ENCODE measurements at places on chromosomes 7 and 10.

DNA sequence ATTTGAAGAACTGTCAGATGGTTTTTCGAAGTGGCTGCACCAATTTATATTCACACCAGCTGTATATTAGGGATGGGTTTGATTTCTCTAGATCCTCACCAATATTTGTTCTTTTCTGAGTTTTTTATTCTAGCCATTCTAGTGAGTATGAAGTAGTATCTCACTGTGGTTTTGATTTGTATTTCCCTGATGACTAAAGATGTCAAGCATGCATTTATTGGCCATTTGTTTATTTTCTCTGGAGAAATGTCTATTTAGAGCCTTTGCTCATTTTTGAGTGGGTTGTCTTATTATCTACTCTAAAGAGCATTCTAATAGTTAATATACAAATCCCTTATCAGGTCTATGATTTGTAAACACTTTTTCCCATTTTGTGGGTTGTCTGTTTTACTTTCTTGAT is 123.9 kb downstream of the PCLO start:
- H3K27me3 ChIP-seq: no peaks in the 10 kb centered on the region
- no peaks in the 10 kb centered on the region for H3K36me3 ChIP-seq
- no peak overlapping the region for H3K4me3 ChIP-seq
- H3K27ac ChIP-seq: no peak overlapping the region
- H3K4me1 ChIP-seq: no peaks in the 10 kb centered on the region

- peaks cover 2% of the 10 kb centered on the region for H3K4me1 ChIP-seq
- DNase-seq: no peak
- no peak overlapping the region for H3K4me3 ChIP-seq
- H3K27ac ChIP-seq: no peak overlapping the region
- H3K36me3 ChIP-seq: no peaks in the 10 kb centered on the region
Measured at GRCh38 chr7:54813398-54813797, 54.4 kb upstream of the SEC61G start.

DNA sequence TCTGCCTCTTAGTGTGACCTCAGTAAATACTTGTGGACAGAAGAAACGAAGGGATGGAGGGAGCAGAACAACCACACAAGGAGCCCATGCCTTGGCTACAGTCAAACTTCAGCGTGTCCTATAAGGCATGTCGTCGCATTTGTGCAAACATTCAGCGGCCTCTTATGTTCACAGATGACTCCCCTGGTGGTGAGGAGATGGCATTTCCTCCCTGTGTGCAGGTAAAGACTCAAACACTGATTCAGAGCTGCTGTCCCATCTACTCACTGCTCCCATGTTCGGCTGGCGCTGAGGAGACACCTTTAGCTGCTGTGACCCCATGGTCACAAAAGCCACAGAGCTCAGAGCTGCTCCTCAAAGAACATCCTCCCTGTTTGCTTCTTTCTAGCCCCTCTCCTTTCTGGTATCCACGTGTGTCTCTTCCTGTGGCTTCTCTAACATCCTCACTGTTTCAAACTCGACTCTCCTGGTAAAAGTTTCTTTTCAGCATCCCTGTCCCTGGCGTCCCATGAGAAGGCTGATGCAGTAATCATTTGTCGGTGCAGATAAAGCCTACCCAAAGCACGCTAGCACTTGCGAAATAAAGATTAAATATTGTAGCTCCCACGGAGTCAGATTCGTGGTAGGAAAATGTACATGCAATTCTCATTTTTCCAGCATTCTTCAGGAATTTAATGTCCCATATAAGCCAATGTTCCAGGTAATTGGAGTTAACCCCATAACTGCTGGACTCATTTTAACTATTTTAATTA is 124.9 kb upstream of the NEBL start:
- peaks cover 11% of the 10 kb centered on the region for H3K36me3 ChIP-seq
- peak; percentile 60 for DNase-seq
- H3K27me3 ChIP-seq: no peaks in the 10 kb centered on the region
- no peak overlapping the region for H3K4me3 ChIP-seq

- H3K4me1 ChIP-seq: no peaks in the 10 kb centered on the region
- H3K27me3 ChIP-seq: no peaks in the 10 kb centered on the region
- no peak overlapping the region for H3K27ac ChIP-seq
- peak; percentile 51 for DNase-seq
- H3K36me3 ChIP-seq: peaks cover 7% of the 10 kb centered on the region
Measured at GRCh38 chr7:44377681-44378421, 52.5 kb upstream of the CAMK2B start.

- H3K27me3 ChIP-seq: no peaks in the 10 kb centered on the region
- H3K27ac ChIP-seq: no peak overlapping the region
- no peak overlapping the region for H3K4me3 ChIP-seq
- H3K36me3 ChIP-seq: no peaks in the 10 kb centered on the region
Measured at GRCh38 chr7:115183431-115184057, 261.6 kb downstream of the MDFIC start.

GRCh38 chr7:27410812-27411544 is 168.4 kb downstream of the EVX1 start:
- DNase-seq: no peak
- H3K4me1 ChIP-seq: no peaks in the 10 kb centered on the region
- no peak overlapping the region for H3K4me3 ChIP-seq
- H3K27me3 ChIP-seq: no peaks in the 10 kb centered on the region
- no peak overlapping the region for H3K27ac ChIP-seq

DNA sequence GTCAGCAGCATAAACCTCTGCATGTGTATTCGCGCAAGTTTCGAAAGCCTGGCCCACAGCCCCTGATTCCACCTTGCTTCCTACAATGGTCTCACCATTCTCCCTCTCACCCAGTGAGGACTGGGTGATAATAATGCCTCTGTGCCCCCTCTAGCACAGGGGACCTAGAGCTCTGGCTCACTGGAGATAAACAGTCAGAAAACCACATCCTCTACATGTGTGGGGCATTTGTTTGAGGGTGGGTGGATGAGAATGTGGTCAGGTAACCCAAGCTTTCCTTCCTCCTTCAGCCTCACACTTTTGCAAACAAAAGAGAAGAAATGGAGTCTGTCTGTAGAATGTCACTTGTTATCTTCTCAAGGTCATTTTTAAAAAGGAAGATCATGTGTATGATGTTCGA is 373.5 kb downstream of the KCNMA1 start:
- H3K27ac ChIP-seq: no peak overlapping the region
- H3K4me1 ChIP-seq: no peaks in the 10 kb centered on the region
- no peaks in the 10 kb centered on the region for H3K27me3 ChIP-seq
- H3K4me3 ChIP-seq: no peak overlapping the region
- H3K36me3 ChIP-seq: no peaks in the 10 kb centered on the region

DNA sequence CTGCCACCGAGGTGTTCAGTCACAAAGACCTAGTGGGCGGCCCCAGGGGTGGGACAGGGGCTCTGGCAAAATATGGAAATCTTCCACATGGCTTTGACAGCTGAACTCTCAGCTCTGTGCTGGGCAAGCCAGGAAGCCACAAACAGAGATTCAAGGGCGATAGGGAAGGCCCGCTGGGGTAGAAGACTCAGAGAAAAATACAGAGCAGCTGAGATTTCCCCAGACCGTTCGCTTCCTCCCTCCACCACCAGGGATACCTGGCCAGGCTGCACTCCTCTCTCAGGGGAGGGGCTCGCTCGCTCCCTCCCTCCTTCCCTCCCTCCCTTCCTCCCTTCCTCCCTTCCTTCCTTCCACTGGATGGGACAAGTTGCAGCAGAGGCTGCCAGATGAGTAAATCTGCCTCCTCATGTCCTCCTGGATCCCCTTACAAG is 260.5 kb downstream of the PRPF18 start:
- H3K27me3 ChIP-seq: no peaks in the 10 kb centered on the region
- DNase-seq: peak; percentile 80
- no peaks in the 10 kb centered on the region for H3K4me1 ChIP-seq
- H3K27ac ChIP-seq: no peak overlapping the region

DNA sequence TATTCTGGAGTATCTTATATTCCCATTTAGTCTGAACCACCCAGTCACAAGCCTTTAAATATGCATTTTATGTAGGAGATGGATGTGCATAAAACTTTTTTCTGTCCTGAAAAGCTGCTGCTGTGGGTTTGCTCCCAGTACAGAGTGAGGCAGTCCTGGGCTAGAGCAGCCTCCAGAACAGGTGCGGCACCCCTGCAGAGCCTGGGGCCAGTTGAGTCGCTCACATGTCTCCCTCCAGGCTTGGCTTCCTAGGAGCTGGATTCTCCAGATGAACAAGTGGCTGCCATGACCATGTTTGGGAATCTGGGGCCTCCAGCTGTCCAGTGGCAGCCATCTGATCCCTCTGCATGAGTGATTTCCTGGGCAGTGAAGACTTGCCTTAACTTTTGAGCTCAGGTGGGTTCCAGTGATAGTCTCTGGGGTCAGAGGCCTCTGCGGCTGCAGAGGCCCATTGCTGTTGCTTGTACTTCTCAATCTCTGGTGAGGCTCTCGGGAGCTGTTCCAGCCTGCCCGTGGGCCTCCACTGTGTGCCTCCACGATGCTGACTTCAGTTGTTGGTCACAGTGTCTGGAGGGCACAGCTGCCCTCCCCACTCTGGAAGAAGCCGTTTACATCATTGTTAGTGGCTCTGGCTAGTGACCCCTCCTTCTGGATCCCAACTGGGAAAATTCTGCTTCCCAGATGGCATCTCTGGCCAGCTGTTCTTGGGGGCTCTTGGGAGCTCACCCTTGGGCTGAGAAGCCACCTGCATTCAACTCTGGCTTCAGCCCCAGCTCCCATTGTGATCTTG is 120.4 kb downstream of the EMX2 start:
- no peak overlapping the region for H3K4me3 ChIP-seq
- no peak for DNase-seq
- no peaks in the 10 kb centered on the region for H3K4me1 ChIP-seq
- no peaks in the 10 kb centered on the region for H3K27me3 ChIP-seq

GRCh38 chr10:55629793-55630490 is 731.1 kb downstream of the ZWINT start:
- no peaks in the 10 kb centered on the region for H3K4me1 ChIP-seq
- no peaks in the 10 kb centered on the region for H3K36me3 ChIP-seq
- H3K27ac ChIP-seq: no peak overlapping the region
- H3K4me3 ChIP-seq: peak overlapping the region; percentile 84

- peaks cover 4% of the 10 kb centered on the region for H3K4me1 ChIP-seq
- H3K27ac ChIP-seq: no peak overlapping the region
- no peaks in the 10 kb centered on the region for H3K36me3 ChIP-seq
- no peak overlapping the region for H3K4me3 ChIP-seq
- no peak for DNase-seq
Measured at GRCh38 chr7:112059675-112060074, 146.5 kb downstream of the DOCK4 start.

- H3K27me3 ChIP-seq: no peaks in the 10 kb centered on the region
- no peak for DNase-seq
- H3K27ac ChIP-seq: no peak overlapping the region
- H3K36me3 ChIP-seq: peaks cover 73% of the 10 kb centered on the region
- H3K4me3 ChIP-seq: no peak overlapping the region
Measured at GRCh38 chr7:37312608-37313007, 136.1 kb downstream of the ELMO1 start.

GRCh38 chr10:109698882-109699664 is 224.2 kb downstream of the XPNPEP1 start:
- H3K36me3 ChIP-seq: no peaks in the 10 kb centered on the region
- H3K4me3 ChIP-seq: no peak overlapping the region
- H3K4me1 ChIP-seq: no peaks in the 10 kb centered on the region
- H3K27me3 ChIP-seq: no peaks in the 10 kb centered on the region
- no peak for DNase-seq

- no peaks in the 10 kb centered on the region for H3K36me3 ChIP-seq
- no peak overlapping the region for H3K27ac ChIP-seq
- DNase-seq: no peak
- no peak overlapping the region for H3K4me3 ChIP-seq
Measured at GRCh38 chr10:44949915-44950314, 9.7 kb upstream of the RASSF4 start.

GRCh38 chr7:135251496-135252391 is 18.1 kb downstream of the STRA8 start:
- no peaks in the 10 kb centered on the region for H3K27me3 ChIP-seq
- no peaks in the 10 kb centered on the region for H3K4me1 ChIP-seq
- no peak overlapping the region for H3K4me3 ChIP-seq
- H3K36me3 ChIP-seq: no peaks in the 10 kb centered on the region
- H3K27ac ChIP-seq: no peak overlapping the region
- no peak for DNase-seq

DNA sequence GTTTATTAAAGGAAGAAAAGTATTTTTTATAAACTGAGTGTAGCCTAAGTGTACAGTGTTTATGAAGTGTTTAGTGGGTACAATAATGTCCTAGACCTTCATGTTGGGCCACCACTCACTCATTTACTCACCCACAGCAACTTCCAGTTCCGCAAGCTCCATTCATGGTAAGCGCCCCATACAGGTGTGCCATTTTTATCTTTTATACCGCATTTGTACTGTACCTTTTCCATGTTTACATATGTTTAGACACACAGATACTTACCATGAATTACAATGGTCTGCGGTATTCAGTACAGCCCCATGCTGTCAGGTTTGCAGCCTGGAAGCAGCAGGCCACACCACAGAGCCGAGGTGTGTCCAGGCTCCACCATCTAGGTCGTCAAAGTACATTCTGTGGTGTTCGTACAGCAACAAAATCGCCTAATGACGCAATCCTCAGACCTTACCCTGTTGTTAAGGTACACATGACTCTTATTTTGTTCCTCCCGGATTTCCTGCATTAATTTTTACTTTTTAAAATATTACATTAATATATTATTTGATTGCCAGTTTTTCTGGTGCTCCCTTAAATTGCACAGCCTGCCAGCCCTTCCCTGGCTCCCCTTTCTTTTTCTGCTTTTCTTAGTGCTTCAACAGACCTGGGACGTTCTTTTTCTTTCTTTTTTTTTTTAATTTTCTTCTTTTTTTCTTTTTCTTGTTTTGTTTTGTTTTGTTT is 881 bp upstream of the SSBP1 start:
- peak overlapping the region; percentile 95 for H3K4me3 ChIP-seq
- no peak for DNase-seq
- H3K27ac ChIP-seq: no peak overlapping the region
- H3K4me1 ChIP-seq: peaks cover 19% of the 10 kb centered on the region
- peaks cover 18% of the 10 kb centered on the region for H3K36me3 ChIP-seq
- H3K27me3 ChIP-seq: no peaks in the 10 kb centered on the region

DNA sequence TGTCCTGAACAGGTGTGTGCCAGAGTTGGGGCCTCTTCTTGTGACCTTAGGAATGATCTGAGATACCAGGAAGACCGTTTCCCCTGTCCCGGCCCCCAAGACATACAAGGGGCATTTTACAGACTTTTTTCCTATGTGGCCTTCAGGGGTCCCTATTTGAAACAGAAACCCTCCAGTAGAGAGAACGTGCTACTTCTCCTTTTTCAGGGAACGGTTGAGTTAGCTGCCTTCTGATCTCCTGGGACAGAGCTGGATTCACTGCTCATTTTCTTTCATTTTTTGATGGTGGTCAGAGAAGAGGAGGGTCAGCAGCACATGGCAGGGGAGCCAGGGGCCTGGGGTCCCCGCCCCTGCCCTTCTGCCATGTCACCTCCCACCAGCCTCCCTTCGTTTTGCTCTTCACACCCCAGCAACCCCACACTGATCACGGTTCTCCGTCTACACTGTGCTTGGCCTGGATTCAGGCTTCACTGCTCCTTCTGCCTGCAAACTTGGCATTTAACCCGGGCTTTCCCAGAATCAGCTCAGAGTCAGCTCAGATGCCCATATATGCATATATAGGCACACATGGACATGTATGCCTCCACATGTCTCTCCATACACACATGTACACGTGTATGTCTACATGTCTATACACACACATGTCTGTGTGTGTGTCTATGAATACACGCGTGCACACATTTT is 138.1 kb upstream of the BTBD16 start:
- H3K27ac ChIP-seq: no peak overlapping the region
- no peak overlapping the region for H3K4me3 ChIP-seq
- H3K36me3 ChIP-seq: peaks cover 11% of the 10 kb centered on the region
- DNase-seq: no peak

Data from endodermal cell (in vitro differentiated cells).